Brain microvascular endothelial cell (primary cell): ENCODE measurements at places on chromosomes 12 and 14.

DNA sequence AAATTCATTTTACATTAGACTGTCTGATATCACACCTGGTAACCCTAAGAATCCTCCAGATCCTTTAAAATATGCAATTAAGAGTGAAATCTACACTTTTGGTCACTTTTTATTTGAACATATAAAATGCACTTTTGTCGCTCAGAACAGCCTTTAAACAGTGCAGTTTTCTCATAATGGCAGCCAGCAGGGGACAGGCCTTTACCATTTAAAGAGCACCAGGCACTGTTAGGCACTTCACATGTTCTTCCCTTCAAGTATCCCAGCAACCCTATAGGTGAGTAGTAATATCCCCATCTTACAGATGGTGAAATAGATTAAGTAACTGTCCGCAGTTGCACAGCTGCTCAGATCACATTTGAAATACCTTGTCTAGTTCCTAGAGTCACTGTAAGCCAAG lies 11.3 kb upstream of the SAMD4A start:
- no peak for DNase-seq

- no peak for DNase-seq
Measured at GRCh38 chr14:105495990-105496830, 5.2 kb downstream of the TEDC1 start.

DNA sequence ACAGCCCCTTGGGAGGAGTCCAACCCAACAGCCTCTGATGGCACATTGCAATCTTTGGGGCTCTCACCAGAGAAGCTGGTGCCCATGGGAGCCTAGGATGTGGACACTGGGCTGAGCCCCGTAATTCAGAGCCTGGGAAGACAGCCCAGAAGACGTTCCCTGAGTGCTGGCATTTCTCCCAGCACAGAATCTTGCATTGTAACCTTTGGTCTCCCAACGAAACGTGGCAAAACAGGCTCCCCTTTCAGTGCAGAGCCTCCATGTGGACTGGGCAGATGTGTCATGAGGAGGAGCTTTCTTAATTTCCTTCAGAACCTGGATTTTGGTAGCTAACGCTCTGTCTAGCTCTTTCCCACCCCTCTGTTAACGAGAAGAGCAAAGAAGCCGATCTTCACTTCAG lies 26.3 kb downstream of the BATF start:
- no peak for DNase-seq

DNA sequence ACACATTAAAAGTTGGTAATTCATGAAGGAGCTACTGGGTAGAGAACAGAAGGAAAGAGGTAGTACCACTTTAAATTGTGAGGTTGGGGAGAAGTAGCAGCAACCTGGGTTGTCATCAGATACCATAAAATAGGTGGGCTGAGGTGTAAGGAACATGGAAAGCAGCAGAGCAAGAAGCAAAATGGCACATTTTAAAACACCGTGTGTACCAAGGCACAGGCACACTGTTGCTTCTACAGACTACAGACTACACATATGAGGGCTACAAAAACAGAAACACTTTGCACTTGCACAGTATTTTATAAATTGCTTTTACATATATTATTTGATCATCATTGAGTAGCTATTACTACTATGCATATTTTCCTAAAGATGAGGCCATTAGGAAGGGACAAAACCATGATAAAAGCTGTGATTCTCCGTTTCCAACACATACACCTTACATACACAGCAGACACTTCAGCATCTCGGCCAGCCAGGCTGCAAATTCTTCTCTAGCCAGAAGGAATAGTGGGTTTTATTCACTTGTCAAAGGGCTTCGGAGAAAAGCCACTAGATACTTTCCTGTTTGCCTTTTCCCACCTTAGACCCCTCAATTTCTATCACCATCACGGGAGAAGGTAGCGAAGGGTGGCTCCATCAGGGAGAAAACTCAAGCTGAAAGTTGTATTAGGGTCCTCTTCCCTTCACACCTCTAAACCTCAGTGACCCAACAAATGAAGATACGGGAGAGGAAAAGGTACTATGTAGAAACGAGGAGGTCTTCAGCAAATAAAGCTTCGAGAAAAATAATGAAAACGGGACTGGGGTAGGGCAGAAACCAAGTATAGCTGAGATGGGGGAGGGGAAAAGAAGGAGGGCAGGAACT lies 1.6 kb downstream of the PYM1 start:
- no peak for DNase-seq

DNA sequence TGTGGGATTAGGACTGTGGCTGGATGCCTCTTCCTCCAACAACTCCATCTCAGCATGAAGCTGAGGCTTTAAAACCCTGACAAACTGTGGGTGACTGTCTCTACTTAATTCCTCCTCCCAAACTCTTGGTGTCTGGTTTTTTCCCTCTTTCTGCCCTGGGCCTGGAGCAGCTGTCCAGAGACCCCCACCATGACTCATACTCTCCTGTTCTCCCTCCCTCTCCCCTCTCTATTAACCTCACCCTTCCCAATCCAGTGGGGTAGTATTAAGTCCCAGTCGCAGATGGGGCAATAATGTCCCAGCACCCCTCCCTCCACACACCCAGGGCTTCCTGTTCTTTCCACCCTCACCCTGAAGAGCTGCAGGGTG lies 2.0 kb upstream of the DNAJC14 start:
- DNase-seq = no peak

DNA sequence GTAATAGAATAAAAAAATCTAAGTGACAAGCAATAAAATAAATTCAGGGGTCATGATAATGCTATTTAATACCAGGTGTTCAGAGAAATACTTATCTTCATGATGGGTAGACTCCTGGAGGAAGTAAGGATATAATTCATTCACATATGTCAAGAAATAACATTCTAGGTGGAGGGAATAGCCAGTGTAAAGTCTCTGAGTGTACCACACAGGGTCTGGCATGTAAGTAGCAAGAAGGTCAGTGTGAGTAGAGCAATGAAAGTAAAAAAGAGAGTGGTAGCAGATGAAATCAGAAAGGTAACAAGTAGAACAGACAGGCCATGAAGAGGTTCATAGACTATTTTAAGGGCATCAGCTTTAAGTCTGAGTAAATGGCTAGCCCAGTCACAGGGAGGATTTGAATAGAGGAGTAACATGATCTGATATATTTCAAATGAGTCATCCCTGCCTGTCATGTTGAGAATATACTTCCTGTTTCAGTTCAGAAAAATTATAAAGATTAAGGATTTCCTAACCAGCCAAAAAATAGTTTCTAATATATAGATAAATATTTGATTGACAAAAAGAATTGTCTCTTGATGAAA lies 519.9 kb downstream of the C12orf50 start:
- peak; percentile 61 for DNase-seq

DNA sequence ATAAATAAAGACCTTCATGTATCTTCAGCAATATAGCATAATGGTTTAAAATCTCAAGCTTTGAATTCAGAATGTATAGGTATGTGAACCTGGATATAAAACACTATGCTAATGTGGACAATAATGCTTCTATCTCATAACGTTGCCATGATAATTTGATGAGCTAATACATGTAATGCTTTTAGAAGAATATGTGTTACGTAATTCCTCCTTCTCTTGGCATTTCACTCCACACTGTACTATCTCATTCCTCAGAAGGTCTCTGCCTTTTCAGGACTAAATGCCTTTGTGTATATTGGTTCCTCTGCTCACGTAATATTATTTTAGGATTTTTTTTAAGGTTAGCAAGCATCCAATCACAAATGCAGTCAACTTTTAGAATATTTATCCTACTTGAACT lies 86.5 kb downstream of the FOXA1 start:
- no peak for DNase-seq

- no peak for DNase-seq
Measured at GRCh38 chr12:89762498-89763170, 54.0 kb upstream of the ATP2B1 start.

- no peak for DNase-seq
Measured at GRCh38 chr12:70936203-70936813, 15.8 kb upstream of the PTPRR start.

DNA sequence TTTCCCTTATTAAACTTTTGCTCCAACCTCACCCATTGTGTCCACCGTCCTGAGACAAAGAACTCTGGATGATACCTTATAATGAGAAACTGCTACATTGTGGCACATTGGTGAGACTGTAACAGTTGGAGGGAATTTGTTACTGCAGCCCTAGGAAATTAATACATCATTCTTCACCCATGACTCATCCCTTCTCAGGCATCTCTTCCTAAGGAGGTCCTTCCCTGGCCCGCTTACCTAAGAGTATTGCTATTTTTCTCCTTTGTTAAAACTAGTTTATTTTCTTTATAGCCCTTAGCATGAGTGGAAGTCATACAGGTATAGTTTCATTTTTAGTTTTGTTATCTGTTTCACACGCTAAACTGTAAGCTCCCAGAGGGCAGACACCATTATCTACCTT lies 87.1 kb downstream of the TMEM260 start:
- peak; percentile 42 for DNase-seq

DNA sequence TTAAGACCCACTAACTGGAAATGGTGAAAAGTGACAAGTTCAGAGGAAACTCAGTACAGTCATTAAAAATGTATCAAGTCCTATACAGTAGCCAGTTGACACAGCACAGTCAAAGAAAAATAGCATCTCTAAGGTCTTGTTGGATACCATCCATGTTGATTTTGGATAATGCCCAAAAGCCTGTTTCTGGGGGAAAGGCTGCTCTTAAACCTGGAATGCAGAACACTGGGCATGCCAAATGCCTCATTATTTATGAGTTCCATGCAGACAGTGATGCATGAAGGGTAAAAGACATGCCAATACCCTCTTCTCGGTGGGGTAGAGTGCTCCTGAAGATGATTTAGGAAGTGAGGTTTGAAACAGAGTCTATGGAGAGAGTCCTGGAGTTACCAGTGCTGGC lies 29.6 kb downstream of the KCNK13 start:
- DNase-seq = peak; percentile 62

GRCh38 chr12:41234692-41235091 lies 46.6 kb downstream of the PDZRN4 start:
- DNase-seq = no peak

GRCh38 chr14:58668848-58669480 lies 31.2 kb downstream of the DACT1 start:
- DNase-seq = no peak

DNA sequence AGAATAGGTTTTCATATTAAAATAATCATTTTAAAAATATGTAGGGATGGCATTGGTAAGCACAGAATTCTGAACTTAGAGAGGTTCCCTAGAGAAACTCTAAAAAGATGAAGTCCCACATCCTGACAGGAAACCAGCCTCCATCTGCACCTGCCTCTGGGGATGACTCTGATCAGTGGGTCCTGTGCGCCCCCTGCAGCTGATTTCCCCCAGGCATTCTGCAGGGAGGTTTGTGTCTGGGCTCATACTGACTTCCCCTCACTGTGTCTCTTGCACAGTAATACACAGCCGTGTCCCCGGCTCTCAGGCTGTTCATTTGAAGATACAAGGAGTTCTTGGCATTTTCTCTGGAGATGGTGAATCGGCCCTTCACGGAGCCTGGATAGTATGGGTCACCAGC lies 602.9 kb downstream of the TMEM121 start:
- no peak for DNase-seq

DNA sequence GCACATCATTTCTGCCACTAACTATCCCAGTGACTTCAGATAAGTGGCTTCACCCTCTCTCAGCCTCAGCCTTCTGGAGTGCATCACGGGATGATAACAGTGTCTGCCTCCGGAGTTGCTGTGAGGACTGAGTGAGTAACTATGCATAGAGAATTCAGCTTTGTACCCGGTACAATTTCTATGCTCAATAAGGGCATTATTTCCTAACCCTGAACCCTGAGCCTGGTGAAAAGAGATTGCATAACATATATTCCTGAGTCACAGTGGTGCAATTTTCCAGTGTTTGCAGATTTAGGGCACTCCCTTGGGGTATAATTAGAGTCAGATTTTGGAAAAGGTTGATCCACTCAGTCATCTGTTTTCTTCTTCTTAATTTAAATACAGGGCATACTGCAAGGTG lies 181.1 kb downstream of the PTPN11 start:
- no peak for DNase-seq

DNA sequence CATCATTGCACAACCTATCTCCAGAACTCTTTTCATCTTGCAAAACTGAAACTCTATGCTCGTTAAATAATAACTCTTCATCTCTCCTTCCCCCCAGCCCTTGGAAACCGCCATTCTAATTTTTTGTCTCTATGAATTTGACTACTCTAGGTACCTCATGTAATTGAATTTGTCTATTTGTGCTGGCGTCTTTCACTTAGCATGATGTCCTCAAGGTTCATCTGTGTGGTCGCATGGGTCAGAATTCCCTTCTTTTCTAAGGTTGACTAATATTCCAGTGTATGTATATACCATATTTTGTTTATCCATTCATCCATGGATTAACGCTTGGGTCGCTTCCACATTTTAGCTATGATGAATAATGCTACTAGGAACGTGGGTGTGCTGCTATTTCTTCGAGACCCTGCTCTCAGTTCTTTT lies 80.1 kb downstream of the PLXNC1 start:
- DNase-seq = no peak

- DNase-seq = no peak
Measured at GRCh38 chr12:94244165-94245133, 96.1 kb downstream of the PLXNC1 start.

DNA sequence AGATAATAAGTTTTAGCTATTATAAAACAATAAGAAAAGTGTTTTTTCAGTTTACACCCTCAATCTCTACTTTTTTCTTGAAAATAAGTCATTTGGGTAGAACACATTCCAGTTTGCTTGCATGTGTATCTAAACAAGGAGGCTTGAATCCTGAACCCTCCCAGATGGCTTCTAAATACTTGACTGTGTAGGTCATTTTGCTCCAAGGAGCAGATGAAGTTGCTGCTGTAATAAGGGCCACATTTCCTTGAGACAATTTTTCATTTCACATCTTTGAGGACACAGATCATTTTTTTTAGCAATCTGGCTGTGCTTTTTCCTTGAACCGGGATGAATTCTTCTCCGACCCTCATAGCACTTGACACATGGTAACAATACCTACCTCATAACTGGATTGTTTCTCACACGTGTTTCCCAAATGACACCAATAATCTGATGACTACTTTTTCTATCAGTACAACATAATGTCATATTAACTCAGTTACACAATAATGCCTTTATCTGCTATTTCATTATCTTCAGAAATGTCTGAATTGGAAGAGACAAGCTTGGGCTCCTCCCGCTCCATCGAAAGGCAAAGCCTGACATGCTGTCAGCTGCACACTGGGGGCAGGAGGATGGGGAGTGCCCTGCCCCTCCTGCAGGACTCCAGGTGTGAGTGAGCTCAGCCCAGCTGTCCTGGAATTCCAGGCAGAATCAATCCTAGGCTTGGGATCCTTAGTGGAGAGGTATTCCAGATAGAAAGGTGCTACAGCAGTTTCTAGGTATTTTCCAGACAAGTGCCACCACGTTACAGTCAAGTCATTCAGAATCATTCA lies 30.9 kb downstream of the GPHB5 start:
- DNase-seq = no peak

DNA sequence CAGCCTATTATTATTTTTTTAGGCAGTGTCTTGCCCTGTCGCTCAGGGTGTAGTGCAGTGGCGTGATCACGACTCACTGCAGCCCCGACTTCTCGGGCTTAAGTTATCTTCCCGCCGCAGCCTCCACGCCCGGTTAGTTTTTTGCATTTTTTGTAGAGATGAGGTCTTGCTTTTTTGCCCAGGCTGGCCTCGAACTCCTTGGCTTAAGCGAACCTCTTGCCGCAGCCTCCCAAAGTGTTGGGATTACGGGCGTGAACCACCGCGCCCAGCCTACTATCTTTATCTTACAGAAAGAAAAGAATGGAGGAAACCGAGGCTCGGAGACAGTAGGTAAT lies 507 bp upstream of the PTPN11 start:
- peak; percentile 9 for DNase-seq

GRCh38 chr12:92606956-92607355 lies 95.8 kb upstream of the PLEKHG7 start:
- no peak for DNase-seq
